Stimulated activated CD4-positive, alpha-beta T cell treated with anti-CD3 and anti-CD28 coated beads, Interleukin-15, amount 100 ng/mL, for 1 hour (primary cell): ENCODE measurements at places on chromosomes 5 and 9.

- no peak for DNase-seq
Observed at GRCh38 chr9:92474587-92474986, 7.7 kb downstream of the ASPN start.

DNA sequence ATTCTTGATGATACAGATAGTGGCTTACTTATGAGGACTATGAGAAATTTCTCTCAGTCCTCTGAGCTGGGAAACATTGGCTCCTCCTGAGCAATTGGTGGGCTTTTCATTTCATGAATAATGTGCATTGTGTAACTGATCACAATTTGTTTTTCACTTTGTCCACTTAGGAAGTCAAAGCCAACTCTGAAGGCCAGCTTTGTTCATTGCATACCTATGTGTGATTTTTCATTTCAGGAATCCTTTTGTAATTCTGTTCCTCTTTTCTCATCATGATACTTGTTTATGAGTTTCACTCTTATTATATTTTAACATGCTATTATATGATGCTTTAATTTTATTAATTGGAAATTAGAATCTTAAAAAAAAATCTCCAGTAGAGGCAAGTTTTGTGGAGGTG, 483.0 kb downstream of the EBF1 start:
- DNase-seq: no peak

GRCh38 chr9:137441289-137441934, at the start of gene ENTPD8:
ENTPD8 (minus strand) TSS chr9:137441357; CDS start chr9:137438285, 3,072 bp downstream.
- no peak for DNase-seq

GRCh38 chr9:93677048-93677571, 100.7 kb downstream of the PHF2 start:
- DNase-seq: no peak

- no peak for DNase-seq
Observed at GRCh38 chr5:128036950-128037349, 46.6 kb upstream of the SLC12A2 start.

DNA sequence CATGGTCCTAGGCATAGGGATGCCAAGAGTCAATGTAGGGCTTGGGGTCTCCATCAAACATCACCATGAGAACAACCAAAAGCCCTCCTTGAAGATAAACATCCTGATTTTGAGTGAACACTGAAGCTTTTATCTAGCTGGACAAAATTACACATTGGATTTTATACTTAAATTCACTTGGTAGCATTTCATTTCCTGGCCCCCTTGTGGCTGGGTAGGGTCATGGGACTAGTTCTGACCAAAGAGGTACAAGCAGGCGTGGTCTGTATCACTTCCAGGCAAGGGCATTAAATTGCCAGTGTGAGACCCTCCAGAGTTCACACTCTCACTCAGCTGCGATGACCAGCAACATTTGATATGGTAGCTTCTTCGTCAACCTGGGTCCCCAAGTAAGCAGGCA, 320.3 kb downstream of the ACTL7B start:
- DNase-seq: no peak

DNA sequence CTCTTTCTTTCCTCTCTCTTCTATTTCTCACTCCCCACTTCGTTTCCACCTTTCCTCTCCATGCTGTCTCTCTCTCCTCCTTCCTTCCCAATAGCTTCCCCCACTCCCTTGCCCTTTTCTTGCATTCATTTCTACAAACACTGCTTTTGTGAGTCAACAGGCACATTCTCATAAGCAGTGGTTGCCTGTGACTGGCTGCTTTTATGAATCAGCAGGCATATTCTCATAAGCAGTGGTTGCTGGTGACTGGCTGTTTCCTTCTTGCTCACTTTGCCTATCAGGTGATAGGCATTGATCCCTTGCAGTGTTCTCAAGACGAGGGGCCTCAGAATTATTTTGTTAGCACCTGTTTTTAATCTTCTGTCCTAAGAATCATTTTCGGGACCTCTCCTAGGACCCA, 116.1 kb upstream of the ACTBL2 start:
- DNase-seq: no peak

- no peak for DNase-seq
Observed at GRCh38 chr5:132013006-132013689, 1.7 kb upstream of the ACSL6 start.

- DNase-seq: no peak
Observed at GRCh38 chr5:2523180-2523579, 228.3 kb downstream of the IRX2 start.

DNA sequence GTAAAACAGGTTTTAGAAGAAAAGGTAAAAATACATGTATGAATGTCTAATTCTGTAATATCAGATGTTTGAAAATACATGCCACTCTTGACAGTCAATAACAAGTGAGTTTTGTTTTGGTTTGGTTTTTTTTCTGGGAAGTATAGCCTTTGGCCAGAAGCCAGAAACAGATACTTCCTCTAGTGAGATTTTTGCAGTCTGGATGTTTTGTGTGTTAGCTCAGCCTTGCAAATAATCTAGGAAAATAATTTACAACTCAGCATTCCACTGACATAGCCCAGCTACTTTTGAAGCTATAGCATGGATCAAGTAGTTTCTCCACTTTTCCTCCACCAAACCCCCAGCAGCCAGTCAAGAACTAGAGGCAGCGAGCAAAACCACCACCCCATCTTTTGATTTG, 56.7 kb downstream of the SLC1A1 start:
- DNase-seq: no peak

DNA sequence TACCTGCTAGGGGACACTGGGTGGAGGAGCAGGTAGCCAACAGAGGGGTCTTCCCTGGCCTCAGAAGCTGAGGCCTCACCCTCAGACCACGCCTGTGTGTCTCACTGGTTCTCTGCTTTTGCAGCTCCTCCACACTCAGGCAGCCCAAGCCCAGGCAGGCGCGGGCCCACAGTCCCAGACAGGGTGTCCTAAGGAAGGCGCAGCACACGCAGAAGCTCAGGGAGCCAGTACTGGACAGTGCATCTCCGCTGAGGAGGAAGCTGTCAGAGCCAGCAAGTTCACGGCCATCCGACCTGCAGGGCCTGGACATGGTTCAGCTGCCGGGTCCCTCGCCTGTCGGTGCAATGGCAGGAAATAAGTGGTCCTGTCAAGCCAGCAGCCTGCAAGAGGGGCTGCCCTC, 25.3 kb downstream of the CFAP90 start:
- no peak for DNase-seq

DNA sequence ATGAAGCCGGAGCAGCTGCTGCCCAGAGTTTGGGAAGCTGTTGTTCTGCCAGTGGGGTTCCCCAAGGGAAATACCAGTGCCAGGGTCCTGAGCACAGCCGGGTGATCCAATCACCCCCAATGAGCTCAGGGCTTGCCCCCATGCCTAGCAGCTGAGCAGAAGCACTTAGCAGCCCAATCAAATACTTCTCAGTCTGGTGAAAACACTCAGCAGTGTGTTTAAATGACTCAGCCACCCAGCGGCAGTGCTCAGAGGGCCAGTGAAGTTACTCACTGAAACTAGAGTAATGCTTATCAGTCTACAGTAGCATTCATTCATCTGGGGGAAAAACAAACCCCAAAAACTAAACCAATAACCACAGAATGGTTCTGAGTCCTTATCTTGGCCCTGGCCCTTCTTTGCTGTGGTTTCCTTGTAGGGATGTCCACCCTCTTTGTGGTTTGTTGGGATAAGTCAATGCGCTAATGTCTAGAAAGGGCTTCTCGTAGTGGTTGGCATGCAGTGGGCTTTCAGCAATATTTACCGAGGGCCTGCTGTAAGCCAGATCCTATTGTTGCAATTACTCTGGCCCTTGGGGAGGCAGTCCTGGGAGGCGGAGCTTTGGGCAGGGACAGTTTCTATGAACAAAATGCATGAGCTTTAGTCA, 43.1 kb downstream of the LHX2 start:
- DNase-seq: no peak

DNA sequence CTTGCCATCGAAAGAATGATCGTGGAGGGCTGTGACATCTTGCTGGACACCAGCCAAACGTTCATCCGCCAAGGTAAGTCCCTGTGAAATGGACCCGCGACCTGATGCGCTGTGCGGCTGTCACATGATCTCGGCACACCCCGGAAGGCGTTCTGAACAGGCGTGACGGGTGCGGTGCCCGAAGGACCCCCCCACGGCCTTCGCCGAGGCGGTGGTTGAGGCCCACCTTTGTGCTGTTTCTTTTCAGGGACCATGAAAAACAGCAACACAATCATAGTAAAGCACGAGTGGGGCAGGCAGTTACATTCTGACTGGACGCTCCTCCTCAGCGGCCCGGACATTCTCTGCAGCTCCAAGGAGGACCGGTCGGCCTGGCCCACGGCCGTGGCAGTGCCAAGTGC, 126.7 kb downstream of the RASGRF2 start:
- no peak for DNase-seq

- DNase-seq: no peak
Observed at GRCh38 chr5:119271758-119272730, 83.8 kb upstream of the TNFAIP8 start.

DNA sequence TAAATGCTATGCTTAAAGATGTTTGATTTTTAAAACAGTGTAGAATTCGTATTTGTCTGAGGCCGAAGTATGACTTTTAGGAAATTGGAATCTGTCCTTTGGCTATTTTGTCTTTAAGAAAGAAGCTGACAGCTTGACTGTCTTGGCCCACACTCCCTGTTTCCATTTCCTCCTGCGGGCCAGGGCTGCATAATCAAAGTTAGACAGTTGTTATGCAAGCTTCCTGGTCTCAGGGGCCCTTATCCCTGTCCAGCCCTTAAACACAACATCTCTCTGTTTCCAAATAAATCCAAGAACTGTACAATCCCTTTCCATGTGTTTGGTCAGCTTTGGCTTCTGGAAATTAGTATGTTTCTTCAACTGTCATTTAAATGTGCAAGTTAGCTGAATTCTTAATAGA, 54.6 kb upstream of the ECM2 start:
- DNase-seq: no peak

- no peak for DNase-seq
Observed at GRCh38 chr9:92514635-92515034, 21.2 kb downstream of the ECM2 start.

DNA sequence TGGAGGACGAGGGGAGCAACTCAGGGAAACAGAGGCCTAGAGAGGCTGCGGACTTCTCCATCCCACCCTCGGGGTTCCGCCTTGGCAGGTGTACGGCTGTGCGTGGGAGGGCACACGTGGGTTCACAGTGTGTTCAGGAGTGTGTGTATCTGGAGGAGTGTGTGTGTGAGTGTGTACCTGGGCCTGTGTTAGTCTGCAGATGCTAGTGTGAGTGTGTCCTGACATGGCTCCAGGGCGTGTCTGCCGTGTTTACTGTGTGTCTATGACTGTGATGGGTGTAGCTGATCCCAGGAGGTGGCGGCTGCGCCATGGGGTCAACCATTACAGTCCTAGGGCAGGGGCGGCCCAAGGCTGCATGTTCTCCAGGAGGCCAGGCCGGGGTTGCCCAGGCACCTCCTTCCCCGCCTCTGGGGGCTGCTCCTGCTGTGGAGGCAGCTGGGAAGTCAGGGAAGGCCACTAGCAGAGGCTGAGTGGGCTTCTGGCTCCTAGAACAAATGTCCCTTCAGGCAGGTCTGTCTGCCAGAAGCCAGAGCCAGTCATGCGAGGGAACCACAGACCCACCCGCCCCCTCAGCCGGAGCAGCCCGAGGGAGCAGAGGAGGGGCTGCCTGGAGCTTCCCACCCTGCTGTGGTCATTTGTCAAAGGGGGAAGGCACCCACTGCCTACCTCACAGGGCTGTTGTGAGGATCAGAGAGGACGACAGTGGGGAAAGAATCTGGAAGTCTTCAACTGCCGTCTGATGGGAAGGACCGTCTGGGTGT, 21.4 kb downstream of the CRB2 start:
- DNase-seq: no peak

DNA sequence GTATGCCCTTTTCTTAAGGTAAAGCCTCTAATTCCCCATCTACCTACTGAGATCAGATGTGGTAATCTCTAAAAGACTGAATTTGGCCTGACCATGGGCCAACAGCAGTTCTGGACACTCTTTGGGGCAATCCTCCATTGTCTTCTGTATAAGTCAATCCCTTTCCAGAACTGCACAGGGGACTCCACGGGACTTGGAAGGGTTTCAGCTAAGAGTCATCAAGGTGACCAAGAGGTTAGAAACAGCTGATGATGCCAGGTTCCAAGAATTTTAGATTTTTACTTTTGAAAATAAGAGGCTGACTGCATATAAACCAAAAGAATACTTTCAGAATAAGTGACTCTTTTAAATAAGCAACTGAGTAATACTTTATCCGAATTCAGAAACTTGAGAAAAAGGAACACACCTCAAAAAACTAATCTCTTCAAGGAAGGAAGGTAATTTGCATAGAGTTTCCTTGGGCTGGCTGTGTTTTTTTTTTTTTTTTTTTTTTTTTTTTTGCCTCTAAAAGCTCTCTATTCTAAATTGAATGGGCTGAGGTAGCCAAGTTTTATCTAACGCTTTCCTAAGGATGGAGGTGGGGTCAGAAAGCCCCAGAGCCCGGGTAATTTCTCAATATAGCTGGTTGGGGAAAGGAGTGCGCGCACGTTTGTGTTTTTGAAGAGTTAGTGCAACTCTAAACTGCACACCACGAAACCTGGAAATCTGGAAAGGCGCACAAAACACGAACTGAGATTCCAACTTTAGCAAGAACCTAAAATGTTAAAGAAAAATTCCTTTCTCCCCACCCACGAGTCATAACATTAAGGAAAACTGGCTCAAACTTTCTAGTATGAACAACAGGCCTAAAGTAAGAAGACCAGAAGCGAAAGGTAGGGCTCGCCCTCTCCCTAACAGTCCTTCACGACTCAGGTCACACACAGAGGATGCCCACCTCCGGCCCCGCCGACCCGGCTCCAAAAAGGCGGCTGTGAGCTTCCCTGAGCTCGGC, 1.3 kb downstream of the VCP start:
- no peak for DNase-seq

DNA sequence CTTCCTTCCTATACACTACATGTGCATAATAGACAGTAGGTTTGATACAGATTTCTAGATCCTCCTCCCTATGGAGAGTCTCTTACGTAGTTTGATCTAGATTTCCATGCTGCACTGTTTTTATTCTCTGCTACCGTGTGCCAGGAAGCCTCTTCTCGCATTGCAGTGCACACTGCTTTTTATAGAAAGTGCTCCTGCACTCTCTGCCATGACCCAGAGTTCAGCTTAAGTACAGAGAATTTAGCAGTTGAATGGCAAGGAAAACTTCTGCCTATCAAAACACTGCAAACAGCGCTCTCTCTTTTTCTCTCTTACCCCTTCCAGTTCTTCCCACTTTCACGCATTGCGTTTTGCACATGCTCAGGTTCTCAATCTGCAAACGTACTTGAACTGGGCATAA, 187.4 kb downstream of the ARHGAP26 start:
- no peak for DNase-seq

DNA sequence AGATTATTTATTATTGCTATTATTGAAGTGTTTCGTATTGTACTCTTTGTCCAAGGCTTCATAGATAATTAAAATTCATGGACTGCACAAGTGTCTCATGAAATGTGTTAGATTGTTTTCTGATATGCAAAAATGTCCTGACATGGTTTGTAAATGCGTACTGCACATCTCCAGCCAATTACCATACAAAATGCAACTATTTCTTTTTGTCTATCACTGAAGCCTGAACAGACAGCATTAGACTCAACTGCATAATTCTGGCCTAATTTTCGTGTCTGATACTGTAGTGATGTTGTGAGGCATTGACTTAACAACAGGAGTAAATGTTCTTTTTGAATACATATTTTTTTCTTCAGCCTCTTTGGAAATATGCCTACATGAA, 498.2 kb upstream of the CD180 start:
- no peak for DNase-seq
